NCI-H1694 treated with DMSO at 0.1 percent for 48 hours (cell line): ENCODE measurements at places on chromosomes 5 and 9.

GRCh38 chr5:3226196-3226920 lies 369.3 kb upstream of the IRX1 start:
- no peak for DNase-seq

GRCh38 chr5:14286574-14287421 lies 143.7 kb downstream of the TRIO start:
- no peak for DNase-seq

DNA sequence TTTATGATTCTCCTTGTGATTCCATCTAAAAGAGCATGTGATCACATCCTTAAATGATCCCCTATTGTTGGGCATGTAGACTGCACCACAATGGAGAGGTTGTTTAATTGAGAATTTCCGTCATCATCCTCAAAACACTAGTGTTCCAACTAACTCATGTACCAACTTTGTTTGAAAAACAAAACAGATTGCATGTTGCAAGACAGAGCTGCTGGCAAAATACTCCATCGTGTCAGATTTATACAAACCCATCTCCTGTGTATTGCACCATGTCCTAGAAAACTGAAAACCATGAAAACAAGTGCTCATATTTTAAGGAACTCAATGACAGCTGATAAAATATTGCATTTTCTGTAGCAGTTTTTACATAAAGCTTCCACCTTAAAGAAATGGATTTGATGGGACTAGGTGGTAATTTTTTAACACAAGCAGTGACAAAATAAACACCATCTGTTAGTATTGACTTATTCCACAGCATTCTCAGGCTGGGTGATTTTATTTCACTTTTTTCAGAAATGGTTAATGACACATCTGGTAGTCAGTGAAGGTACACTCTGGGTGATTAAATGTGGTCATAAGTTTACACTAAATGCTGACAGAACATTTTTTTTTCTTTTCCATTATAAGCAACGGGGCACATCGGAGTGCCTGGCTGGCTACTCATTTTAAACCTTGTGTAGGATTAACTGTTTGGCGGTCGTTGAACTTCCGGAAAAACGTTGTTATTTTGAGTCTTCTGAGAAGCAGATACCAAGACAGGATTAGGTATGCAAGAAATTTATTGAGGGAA lies 602.9 kb upstream of the WWC1 start:
- peak; percentile 88 for DNase-seq

DNA sequence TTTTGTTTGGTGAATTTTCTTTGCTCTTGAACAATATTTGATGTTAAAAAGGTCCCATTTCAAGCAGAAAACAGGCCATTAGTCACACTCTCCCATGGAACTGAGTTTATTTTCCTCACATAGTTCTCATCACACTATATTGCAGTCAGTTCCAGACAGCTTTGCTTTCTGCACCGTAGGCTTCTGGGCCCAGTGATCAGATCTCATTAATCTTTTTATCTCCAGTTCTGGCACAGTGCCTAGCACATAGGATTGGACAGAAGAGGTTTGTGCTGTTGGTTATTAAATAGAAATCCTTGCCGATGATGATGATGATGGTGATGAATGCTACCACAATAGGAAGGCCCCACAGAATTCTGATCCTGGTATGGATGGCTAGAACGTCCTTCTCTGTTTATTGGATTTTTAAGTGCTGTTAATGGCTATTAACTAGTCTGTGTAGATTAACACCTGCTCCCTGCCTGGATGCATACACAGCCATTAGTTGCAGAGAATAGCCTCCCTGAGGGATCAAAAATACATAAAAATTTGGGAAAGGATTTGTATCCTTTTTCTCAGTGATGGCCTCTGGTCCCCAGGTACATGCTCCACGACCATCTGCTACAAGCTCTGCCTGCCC lies 52.0 kb upstream of the NTRK2 start:
- DNase-seq = no peak

DNA sequence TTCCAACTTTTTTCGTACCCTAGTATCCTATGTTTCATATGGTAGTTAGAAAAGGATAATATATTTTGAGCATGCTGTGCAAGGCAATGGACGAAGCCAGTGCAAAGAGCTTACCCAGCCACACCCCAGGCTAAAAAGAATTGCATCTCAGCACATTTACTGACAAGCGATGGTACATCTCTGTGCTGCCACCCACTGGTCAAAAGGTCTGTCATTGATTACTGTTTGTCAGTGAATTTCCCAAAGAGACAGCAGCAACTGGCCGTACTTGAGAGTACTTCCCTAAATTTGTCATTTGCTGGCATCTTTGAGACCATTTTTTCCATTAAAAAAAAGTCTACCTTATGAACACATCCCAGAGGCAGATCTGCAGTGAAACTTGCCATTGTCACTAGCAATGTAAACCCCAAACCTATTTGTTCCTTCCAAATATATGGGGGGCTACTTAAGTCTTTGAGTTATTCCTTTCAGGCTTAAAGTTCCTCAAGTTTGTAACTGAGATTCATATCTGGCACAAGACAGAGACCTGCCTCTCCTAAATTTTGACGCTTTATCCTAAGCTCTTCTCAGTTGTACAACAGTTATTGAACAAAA lies 184.3 kb downstream of the CTNND2 start:
- DNase-seq = peak; percentile 73

DNA sequence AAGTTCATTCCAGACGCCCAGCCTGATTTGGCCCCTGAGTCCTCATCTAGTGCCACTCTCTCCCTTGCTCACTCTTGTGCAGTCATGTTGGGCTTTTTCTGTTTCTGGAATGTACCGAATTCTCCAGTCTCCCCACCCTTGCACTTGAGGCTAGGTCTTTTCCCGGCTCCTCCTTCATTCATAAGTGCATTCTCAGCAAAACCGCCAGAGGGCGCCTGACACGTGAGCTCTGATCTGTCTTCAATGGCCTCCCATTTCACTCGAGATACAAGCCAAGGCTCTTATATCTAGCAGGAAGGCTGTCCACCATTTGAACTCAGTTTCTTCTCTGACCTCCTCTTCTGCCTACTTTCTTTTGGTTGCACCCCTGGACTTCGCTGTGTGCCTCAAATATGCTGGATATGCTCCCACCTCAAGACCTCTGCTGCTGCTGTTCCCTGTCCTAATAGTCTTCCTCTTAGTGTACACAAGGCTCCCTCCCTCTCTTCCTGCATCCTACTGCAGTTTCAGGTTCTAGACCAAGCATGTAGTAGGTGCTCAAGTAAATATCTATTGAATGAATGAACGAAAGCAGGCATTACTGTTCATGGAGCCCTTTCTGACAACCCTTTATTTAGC lies 568.1 kb upstream of the WWC1 start:
- DNase-seq = peak; percentile 62

DNA sequence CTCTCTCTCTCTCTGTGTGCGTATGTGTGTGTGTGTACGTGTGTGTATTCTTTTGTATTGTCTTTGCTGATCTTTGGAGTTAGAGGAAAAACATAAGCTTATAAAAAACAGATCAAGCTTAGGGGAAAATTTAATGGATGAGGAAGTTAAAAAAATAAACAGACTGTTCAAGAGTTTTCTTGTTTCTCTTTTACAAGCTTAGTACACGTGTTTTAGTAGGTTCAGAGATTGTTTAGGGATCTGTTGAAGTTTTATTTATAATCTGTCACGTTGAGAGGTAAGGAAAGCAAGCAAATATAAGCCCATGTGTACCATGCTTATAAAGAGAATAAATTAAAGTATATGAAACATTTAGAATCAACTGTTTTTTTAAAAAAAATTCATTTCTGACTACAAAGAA lies 1470.3 kb upstream of the NUDT12 start:
- no peak for DNase-seq

- DNase-seq = no peak
These were observed 141.5 kb upstream of the NR4A3 start for GRCh38 chr9:99680191-99680590.

GRCh38 chr9:37784616-37785483 lies at the start of gene EXOSC3:
Gene EXOSC3 (minus strand): TSS chr9:37785064. CDS start chr9:37785044, 20 bp downstream.
- peak; percentile 77 for DNase-seq

DNA sequence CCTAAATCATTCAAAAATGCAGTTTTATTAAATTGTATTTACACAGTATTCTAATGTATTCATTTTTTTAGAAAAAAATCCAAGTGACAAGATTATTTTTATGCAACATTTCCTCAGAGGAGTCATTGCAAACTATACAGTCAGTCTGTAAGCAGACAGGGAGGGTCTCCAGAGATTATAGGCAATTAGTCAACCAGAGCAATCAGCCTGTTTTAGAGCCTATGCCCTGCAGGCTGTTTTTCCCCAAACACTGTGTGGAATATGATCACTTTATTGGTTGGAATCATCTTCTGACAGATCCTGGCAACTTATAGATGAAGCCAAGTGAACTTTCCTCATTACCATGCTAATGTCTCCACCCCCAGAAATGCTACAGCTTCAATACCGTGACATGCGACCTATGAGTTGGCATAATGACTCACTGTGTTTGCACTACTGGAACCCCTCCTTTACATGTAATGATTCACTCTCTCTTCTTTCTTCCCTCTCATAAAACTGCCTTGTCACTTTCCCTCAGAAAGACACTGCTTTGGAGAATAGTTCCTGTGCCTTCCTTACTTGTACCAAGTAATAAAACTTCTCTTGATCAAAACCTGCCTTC lies 577.7 kb upstream of the FTMT start:
- no peak for DNase-seq

- DNase-seq = peak; percentile 71
These were observed 473 bp downstream of the IRGM start for GRCh38 chr5:150846654-150847333.

DNA sequence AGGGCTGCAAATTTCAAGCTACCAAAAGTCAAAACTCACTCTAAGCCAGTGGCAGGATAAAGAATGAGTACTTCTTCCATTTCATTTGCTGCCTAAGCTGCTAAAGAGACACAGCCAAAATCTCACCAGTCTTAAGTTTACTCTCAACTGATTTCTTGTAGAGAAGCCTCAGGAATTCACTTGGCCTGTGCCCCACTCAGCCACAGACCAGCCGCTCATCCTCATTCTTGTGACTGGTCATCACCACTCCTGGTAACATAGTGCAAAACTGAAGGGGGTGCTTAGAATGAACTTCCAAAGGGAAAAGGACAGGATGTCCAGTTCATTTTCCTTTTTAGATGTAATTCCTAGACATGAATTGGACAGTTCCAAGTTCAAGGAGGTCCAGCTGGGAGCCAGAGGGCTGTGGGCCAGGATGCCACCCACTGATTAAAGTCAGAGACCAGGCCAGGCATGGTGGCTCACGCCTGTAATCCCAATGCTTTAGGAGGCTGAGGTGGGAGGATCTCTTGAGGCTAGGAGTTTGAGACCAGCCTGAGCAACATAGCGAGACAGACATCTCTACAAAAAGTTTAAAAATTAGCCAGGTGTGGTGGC lies 72.7 kb upstream of the RANBP3L start:
- DNase-seq = no peak
